ENCODE measurements at places on chromosomes 2 and 18.

- DNase-seq, result no peak
Measured at GRCh38 chr2:238286551-238286950, 1.9 kb downstream of the PER2 start.

- DNase-seq, result peak; percentile 22
Measured at GRCh38 chr2:109331896-109332848, 203.2 kb downstream of the SH3RF3 start.

DNA sequence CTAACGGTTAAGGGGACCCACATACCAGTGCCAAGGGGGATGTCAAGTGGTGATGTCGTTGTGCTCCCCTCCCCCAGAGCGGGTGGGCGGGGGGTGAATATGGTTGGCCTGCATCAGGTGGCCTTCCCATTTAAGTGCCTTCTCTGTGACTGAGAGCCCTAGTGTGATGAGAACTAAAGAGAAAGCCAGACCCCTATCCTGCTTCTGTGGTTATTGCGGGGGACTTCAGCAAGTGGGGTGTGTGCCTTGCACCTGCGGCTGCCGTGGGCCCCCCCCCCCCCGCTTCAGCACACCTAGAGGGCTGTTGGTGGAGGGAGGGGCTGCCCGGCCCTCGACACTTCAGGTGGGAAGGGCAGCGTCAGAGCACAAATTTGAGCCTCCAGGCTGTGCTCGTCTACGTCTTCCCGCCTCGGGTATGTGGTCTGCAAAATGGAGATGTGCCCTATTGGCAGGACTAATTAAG lies 6.1 kb downstream of the CTDSP1 start:
- DNase-seq, result no peak

GRCh38 chr18:79682894-79683625 lies 3.5 kb downstream of the CTDP1 start:
- DNase-seq, result peak; percentile 65

GRCh38 chr2:239429473-239430350 lies 28.9 kb upstream of the HDAC4 start:
- DNase-seq, result no peak

DNA sequence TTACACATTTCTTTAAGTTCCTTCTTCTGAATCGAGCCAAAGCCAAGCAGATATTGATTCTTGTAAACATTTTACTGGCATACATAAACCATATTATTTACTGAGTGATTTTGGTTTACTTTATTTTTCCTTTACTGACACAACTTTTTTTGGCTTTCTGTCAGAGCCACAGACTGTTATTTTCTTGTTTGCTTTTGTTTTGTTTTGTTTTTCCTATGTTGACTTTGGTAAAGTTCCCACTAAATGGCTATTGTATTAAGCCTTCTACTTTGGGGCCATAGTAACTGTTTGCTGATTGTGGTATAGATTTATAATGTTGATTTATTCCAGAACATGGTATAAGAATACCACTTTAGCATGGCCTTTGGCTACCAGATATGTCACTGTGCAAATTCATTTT lies 419.4 kb downstream of the DCDC2C start:
- DNase-seq, result no peak

GRCh38 chr2:9085353-9085752 lies 81.9 kb upstream of the MBOAT2 start:
- DNase-seq, result no peak

DNA sequence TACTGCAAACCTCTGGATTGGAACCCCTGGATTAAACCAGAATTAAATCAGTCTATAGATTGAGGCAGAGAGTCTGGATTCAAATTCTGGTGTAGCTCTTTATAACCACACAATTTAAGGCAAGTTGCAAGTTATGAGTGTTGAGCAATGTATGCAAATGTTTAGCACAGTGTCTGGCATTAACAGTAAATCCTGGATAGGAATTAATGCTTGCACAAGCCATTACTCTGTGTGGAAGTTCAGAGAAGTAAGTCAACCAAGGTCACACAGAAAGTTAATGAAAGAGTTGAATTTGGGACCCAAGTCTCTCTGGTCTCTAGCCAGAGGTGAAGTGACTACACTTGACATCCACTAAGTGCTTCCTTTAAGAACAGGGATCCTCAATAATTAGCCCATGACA lies 2.0 kb upstream of the MARCO start:
- no peak for DNase-seq

DNA sequence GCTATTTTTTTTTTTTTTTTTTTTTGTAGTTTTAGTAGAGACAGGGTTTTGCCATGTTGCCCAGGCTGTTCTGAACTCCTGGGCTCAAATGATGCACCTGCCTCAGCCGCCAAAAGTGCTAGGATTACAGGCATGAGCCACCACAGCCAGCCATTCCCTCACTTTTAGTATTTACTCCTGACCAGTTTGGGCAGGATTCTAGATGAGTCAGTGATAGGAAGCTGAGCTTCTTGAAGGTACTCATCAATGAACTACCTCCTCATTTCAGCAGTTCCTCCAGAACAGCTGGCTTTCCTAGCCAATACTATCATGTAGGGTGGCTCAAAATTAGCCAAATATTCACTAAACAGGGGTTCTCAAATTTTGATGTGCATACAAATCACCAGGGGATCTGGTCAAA lies 57.2 kb downstream of the CYBRD1 start:
- no peak for DNase-seq

GRCh38 chr2:48278590-48278989 lies 251.4 kb upstream of the STON1 start:
- no peak for DNase-seq

GRCh38 chr18:75810961-75811551 lies 383.6 kb upstream of the SMIM21 start:
- DNase-seq, result no peak

GRCh38 chr18:45448871-45449270 lies 166.4 kb upstream of the SLC14A2 start:
- no peak for DNase-seq

- DNase-seq, result no peak
Measured at GRCh38 chr2:28544036-28544346, 48.1 kb downstream of the PLB1 start.

DNA sequence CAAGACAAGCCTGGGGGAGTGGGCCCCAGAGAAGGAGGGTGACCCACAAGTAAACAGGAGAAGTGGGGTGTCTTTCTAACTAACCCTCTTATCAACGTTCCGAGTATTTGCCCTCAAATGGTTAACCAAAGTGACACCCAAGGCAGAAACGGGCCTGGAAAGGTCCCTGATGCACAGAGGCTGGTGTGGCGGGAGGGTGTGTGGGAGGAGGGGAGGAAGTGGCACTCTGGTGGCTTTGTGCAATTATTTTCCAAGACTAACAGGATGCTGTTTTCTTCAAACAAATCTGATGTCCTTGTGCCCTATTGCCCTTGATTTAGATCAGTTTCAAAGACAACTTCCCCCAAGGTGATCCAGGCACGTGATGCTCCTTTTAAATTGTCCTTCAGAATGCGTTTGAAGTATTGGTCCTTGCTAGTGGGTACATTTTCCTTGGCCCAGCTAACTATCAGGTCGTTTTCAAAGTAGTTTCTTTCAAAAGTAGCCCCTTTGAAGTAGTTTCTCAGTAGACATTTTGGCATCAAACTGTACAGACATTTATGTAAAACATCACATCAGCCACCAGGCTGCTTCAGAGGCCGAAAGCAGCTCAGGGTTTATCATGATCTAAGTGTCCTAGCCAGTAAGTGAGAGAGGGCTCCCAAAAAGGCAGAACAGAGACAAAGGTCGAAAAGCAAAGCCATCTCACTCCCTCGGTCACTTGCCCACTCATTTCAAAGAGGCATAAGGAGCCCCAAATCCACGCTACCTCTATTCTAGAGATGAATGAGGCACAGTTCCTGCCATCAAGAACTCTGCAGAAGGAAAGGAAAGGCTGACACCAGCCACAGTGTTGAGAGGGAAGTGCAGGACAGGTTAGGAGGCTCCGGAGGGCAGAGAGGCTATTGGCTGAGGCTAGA lies 371.1 kb upstream of the ID2 start:
- peak; percentile 42 for DNase-seq

DNA sequence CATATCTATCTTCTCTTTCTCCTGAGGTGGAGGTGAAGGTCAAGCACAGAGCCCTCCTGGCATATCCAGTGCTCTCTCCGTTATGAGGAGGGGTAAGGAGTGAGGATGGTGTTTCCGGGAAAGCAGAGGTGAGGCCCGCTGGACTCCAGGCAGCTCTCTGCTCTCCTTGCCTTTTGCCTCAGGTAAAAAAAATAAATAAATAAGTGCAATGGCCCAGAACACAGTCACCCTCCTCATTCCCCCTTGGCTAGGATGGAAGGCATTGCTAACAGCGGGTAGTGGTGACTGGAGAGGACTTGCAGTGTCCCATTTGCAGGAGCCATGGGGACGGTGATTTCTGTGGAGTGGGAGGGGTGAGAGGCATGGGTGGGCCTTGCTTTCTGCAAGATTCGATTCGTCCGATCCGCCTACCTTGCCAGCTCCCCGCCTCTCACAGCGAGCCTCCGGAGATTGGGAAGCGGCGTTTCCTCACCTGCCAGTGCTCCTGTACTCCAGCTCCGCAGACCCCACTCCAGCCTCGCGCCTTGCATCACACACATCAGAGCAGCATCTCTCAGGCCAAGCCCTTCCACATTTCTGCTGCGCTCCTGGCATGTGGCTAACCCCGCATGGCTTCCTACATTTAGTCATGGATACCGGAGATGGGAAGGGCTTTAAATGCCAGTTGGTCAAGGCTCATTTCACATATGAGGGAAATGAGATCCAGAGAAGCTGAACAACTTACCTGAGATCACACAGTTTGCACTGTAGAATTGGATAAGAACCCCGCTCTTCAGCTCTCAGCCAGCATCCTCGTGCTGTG lies 155.2 kb downstream of the VAPA start:
- no peak for DNase-seq

GRCh38 chr18:37402735-37403099 lies 162.9 kb downstream of the CELF4 start:
- no peak for DNase-seq

DNA sequence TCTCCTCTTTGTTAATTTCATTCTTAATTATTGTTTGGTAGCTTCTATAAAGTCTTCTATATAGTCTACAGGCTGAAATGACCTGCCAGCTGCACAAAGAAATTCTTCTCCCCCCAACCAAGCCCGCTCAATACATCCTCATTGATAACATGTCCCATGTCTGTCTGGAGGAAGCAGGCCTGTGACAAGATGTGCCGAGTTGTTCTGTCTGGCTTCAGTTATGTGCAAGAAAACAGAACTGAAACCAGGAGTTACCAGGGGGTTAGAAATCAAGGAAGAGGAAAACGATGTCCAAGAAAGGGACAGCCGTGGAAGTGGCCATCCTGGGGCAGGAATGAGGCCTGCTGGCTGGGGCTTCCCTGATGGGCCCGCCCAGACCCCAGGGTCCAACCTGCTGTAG lies 57.6 kb downstream of the MTCL1 start:
- DNase-seq, result no peak

DNA sequence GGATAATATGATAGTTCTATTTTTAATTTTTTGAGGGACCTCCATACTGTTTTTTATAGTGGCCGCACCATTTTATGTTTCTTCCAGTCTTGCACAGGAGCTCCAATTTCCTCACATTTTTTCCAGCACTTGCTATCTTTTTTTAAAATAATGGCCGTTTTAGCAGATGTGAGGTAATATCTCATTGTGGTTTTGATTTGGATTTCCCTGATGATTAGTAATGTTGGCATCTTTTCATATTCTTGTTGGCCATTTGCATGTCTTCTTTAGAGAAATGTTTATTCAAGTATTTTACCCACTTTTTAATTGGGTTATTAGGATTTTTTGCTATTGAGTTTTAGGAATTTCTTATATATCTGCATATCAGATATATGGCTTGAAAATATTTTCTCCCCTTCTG lies 29.9 kb upstream of the NAPG start:
- DNase-seq, result no peak

- no peak for DNase-seq
Measured at GRCh38 chr2:54061272-54061671, 54.1 kb upstream of the ACYP2 start.

DNA sequence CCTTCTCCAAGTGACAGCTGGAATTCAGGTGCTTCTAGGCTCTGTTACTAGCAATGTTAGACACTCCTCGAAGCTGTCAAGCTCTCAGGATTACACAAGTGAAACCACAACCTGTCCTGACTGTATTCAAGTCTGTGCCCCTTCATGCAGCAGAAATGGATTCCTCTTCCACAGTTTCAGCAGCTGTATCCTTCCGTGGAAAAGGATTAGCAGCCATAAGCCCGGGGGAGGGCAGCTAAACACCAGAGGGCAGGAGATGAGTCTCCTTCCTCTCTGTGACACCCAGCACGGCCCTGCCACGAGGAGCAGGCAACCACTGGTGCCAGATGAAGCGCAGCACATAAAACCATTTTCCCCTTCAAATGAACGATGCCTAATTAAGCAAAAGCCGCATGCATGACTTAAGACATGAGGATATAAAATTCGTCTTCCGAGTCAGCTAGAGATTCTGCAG lies 1.2 kb downstream of the ST3GAL5 start:
- peak; percentile 67 for DNase-seq

- no peak for DNase-seq
Measured at GRCh38 chr18:892316-892715, 12.4 kb upstream of the ADCYAP1 start.

- no peak for DNase-seq
Measured at GRCh38 chr2:222569826-222570225, 86.1 kb downstream of the FARSB start.

DNA sequence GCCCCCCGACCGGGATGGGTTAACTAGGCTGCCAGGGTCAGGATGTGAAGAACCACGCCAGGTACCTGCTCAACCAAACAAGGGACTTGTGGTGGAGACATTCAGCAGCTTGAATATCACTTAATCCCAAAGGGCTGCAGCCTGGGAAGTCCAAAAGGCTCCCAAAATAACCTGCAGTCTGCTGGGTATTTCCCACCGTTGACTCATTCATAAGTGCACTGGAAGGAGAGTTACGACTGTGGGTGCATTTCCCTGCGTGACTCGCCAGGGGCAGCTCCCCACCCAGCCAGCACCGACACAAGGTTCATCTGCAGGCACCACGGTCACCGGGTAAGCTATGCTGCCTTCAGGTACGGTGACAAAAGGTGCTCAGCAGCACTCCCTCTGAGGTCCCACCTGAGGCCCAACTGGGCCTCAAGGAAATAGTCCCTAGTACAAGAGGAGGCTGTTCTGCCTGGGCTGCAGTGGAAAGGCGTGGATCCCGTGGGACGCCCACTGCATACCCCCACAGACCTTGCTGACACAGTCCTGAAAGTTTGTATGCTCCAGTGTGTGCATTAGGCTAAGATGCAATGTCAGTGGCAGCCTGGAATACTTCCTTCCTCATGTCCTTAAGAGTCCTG lies 86.5 kb downstream of the UXS1 start:
- no peak for DNase-seq

GRCh38 chr2:205387350-205388055 lies 294.8 kb upstream of the NRP2 start:
- no peak for DNase-seq

DNA sequence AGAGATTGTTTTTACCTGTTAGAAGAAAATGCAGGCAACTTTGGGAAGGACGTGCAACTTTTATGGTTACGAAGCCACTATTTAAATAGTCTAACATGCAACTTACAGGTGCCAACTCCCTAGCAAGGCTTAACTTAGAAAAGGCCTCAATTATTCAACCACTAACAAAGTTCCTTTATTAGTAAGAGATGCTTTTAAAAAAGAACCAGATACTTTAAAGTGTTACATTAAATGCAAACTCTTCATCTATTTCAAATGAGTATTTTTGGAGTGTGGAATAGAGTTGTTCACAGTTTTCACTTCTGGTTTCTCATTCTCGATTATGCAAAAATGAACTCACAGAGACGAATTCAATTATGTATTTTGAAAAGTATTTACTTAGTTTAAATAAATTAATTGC lies 51.7 kb downstream of the PELI1 start:
- DNase-seq, result no peak

- DNase-seq, result no peak
Measured at GRCh38 chr18:72910045-72910444, 42.3 kb upstream of the NETO1 start.
